ENCODE measurements at places on chromosomes 2 and 18.

- DNase-seq, result no peak
Measured at GRCh38 chr2:131094463-131095281, 1.4 kb upstream of the FAM168B start.

- no peak for DNase-seq
Measured at GRCh38 chr2:206988884-206989283, 49.6 kb downstream of the CPO start.

- peak; percentile 52 for DNase-seq
Measured at GRCh38 chr2:180983468-180984242, 3.2 kb downstream of the UBE2E3 start.

DNA sequence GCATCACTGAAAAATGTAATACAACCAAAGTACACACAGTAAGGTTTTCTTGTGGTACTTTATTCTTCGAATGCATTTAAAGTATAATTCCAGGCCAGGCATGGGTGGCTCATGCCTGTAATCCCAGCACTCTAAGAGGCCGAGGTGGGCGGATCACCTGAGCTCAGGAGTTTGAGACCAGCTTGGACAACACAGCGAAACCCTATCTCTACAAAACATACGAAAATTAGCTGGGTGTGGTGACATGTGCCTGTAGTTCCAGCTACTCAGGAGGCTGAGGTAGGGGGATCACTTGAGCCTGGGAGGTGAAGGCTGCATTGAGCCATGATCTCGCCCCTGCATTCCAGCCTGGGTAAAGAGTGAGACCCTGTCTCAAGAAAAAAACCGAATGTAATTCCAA lies 3.9 kb upstream of the TTC39C start:
- DNase-seq, result no peak
